ENCODE measurements at places on chromosomes 6 and 20. TPM values are rescaled to one million over a fixed set of nuclear protein-coding genes. Genes with fewer than 3 reads are reported as not detected.

DNA sequence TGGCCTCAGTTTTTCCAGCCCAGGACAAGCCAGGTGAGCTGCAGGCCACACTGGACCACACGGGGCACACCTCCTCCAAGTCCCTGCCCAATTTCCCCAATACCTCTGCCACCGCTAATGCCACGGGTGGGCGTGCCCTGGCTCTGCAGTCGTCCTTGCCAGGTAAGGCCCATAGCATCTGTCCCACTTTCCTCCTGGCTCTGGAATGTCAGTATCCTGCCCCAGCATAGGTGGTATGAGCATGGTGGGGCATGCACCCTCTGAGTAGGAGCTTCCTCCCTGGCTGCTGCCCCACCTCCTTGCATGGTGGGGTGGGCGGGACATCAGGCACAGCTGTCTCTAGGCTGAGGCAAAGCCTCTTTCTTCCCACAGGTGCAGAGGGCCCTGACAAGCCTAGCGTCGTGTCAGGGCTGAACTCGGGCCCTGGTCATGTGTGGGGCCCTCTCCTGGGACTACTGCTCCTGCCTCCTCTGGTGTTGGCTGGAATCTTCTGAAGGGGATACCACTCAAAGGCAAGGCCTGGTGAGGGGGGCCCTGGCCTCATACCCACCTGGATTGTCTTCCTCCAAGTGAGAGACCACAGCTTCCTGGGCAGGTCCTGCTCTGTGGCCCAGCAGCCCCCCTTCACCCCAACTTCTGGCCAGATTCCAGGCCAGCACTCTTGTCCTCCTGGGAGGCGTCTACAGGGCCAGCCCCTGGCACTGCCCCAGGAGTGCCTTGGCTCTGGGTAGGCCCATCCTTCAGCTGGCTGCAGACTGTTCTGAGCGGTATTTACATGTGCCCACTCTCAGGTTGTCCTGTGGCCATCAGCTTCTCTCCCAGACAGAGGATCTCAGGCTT, 9.1 kb downstream of the PI16 start:
- no peaks in the 10 kb centered on the region for H3K36me3 ChIP-seq
- peak; percentile 31 for DNase-seq
- H3K4me3 ChIP-seq = no peak overlapping the region
- H3K4me1 ChIP-seq = no peaks in the 10 kb centered on the region

LAMA2 gene
- total RNA-seq = 121 TPM

- H3K4me3 ChIP-seq = no peak overlapping the region
- no peaks in the 10 kb centered on the region for H3K27me3 ChIP-seq
- H3K4me1 ChIP-seq = peaks cover 2% of the 10 kb centered on the region
- no peak for DNase-seq
- H3K36me3 ChIP-seq = no peaks in the 10 kb centered on the region
Observed at GRCh38 chr6:119243657-119244056, 105.9 kb downstream of the MAN1A1 start.

RGS17 gene
- 0.30 TPM for total RNA-seq

DNA sequence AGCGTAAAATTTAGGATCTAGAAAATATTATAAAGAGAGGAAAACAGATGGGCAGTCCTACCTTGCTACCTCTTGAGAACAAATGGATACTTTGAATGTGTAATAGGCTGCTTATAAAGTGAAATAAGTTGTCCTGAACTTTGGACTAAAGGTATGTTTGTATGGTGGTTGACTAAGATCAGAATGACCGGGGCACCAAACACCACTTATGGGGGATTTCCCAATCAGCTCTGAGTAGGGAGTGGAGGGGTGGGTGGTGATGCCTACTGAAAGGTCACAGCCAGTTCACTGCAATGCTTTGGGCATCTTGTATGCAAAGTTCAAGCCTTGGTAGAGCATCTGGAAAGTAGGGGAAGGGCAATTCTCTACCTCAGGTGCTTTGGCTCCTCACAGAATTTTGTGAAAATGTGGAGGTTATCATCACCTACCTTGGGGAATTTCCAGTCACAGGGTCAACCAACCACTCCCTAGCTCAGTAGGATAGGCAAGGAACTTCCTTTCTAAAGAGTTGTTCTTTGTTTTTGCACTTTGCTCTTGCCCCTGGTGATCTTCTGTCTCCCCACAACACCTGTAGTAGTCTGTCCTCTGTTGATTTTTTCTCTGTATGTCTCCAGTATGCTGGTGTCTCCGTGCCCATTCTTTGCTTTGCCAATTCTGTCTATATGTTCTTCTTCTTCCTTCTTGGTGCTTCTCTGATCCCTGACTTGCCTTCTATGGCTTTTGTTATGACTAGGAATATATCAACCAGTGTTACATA, at the start of gene TRIM31:
Gene TRIM31, minus strand, starts transcription at position 88 of the 757 bp plus-strand sequence. CDS start 285 bp downstream, outside the sequence.
- H3K4me3 ChIP-seq = no peak within 1 kb of the TSS
- no peak within 1 kb of the TSS for H3K27ac ChIP-seq
- DNase-seq = no peak
- H3K36me3 ChIP-seq = no peaks in the 10 kb centered on the region
- H3K27me3 ChIP-seq = no peaks in the 10 kb centered on the region

SOBP gene
- 28.5 TPM for total RNA-seq

VEGFA gene
- total RNA-seq = 19.2 TPM

DNA sequence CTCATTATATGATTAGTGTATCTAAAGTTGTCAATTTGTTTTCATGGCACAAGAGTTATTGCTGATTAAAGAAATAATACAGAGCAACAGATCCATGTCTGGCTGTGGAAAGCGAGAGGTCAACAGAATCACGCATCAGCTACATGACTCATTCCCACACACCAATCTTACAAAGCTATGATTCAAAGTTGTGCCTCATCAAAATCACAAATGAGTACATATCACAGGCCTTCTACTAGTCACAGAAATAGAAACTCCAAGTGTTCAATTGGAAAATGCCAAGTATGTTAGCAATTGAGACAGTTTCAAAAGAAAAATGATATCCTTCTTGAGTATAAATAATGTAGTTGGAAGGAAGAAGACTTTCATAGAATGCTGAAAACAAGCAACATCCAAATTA, 57.8 kb upstream of the NKAIN2 start:
- DNase-seq = no peak
- no peak overlapping the region for H3K27ac ChIP-seq
- no peak overlapping the region for H3K4me3 ChIP-seq
- no peaks in the 10 kb centered on the region for H3K36me3 ChIP-seq
- H3K27me3 ChIP-seq = no peaks in the 10 kb centered on the region
- no peaks in the 10 kb centered on the region for H3K4me1 ChIP-seq

BMP6 gene
- 6.7 TPM for total RNA-seq

GRCh38 chr20:35020108-35020928, 64.7 kb downstream of the MYH7B start:
- H3K36me3 ChIP-seq = no peaks in the 10 kb centered on the region
- no peaks in the 10 kb centered on the region for H3K4me1 ChIP-seq
- H3K27me3 ChIP-seq = no peaks in the 10 kb centered on the region
- no peak overlapping the region for H3K4me3 ChIP-seq
- DNase-seq = no peak

DNA sequence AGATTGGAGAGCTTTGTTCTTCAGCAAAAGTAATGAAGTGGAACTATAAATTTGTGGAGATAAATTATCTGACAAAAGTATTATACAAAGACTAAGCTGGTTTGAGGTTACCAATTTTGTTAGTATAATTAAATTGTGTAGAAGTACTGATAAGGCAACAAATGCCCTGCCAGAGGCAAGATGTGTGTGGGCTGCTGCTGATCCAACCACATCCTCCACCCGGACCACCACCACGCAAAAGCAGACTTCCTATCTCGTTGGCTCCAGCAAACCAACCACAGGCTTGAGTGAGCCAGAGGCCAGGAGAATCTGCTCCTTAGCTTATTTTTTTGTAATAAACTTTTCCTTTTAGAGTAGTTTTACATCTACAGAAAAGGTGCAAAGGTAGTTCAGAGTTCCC, 1.1 kb upstream of the MYLK4 start:
- no peaks in the 10 kb centered on the region for H3K36me3 ChIP-seq
- no peaks in the 10 kb centered on the region for H3K27me3 ChIP-seq
- H3K4me3 ChIP-seq = no peak overlapping the region
- no peaks in the 10 kb centered on the region for H3K4me1 ChIP-seq
- no peak overlapping the region for H3K27ac ChIP-seq

ALDH5A1 gene
- total RNA-seq = 8.3 TPM

ANGPT4 gene
- total RNA-seq = 2.0 TPM

CGA gene
- not detected for total RNA-seq

C6orf52 gene
- total RNA-seq = 2.6 TPM

GRCh38 chr6:88599571-88599970, 363.8 kb downstream of the RNGTT start:
- no peaks in the 10 kb centered on the region for H3K4me1 ChIP-seq
- no peaks in the 10 kb centered on the region for H3K27me3 ChIP-seq
- no peaks in the 10 kb centered on the region for H3K36me3 ChIP-seq
- no peak overlapping the region for H3K27ac ChIP-seq

DNA sequence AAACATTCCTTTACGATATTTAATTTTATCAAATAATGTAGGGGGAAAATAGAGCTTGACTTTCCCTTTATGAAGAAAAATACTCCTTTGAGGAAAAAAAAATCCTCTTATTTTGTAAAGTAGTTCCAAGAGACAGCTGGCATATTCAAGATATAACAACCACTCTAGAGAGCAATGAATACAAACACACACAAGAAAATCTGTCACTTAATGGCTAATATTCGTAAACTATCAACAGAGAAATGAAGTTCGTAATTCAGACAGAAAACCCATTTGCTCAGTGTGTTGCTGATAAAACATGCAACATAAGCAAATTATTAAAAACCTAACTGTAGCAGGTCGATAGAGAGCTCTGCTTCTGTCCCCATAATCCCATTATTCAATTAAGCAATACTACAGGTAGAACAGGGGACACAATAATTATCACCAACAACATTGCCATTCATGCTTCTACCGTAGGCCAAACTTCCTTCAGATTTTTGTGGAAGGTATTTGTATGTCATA, 714.4 kb upstream of the MARCKS start:
- H3K36me3 ChIP-seq = no peaks in the 10 kb centered on the region
- no peak for DNase-seq
- H3K27me3 ChIP-seq = no peaks in the 10 kb centered on the region
- no peak overlapping the region for H3K27ac ChIP-seq
- no peaks in the 10 kb centered on the region for H3K4me1 ChIP-seq
- H3K4me3 ChIP-seq = no peak overlapping the region

GRCh38 chr6:126091466-126091865, 105.1 kb downstream of the TRMT11 start:
- no peaks in the 10 kb centered on the region for H3K36me3 ChIP-seq
- H3K27me3 ChIP-seq = no peaks in the 10 kb centered on the region
- H3K27ac ChIP-seq = no peak overlapping the region

Measured in ovary (tissue), 10 donors.